ENCODE measurements at places on chromosomes 2 and 18. TPM values are rescaled to one million over a fixed set of nuclear protein-coding genes. Genes with fewer than 3 reads are reported as not detected.
A peak's percentile ranks its signal among the peaks of the same experiment; 100 is the strongest.

DNA sequence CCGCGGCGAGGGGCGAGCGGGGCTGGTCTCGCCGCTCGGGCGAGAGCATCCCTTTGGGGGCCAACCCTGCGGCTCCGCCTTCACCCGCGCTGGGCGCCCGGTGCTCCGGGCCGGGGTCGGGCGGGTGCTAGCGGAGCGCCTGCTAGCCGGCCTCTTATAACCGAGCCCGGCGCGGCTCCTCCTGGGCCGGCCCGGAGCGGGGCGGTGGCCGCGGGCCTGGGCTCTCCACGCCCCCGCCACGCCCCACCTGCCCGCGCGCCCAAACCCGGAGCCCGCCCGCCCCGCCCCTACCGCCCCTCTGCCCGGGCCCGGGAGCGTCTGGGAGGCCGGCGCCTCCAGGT is at the start of gene FOXI3:
TSS of gene FOXI3 (minus strand) at position 129 of the 341 bp plus-strand sequence. CDS start 158 bp downstream, outside the sequence.
- DNase-seq, result no peak

DNA sequence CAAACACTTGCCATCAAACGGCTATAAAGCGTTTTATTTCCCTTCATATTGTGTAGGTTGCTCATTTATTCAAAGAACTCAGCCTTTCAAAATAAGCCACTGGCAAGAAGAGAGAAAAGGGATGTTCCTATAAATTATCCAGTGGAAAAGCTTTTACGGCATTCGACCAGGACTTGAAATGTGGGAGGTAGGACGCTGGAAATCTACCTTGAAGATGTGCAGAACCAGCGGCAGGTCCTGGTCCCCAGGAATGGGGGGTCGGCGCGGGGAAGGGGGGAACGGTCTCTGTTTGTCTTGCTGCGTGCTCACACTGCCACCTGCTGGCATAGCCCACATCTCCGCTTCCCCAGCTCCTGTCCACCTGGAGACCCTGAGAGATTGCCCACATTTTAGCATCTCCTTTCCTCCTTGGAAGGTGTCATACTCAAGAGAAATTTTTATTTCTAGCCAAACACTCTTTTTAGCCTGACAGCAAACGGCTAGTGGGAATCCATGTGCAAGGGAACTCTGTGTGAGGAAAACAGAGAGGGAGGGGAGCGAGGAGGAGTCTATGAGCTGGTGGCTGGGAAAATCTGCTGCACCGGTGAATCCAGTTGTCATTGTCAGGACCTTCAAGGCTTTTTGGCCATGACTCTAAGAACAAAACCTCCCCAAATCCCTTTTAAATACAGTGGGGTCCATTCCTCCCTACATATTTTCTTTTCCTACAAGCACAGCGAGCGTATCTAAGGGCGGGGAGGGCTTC is 349.0 kb upstream of the PKDCC start:
- no peak for DNase-seq

- no peak for DNase-seq
Measured at GRCh38 chr2:80166483-80167171, 137.9 kb downstream of the LRRTM1 start.

The SERPINB13 gene
- total RNA-seq, result not detected

- DNase-seq, result no peak
Measured at GRCh38 chr2:178579006-178579405, 98.7 kb downstream of the PLEKHA3 start.

- DNase-seq, result no peak
Measured at GRCh38 chr2:23096906-23097602, 287.9 kb upstream of the KLHL29 start.

DNA sequence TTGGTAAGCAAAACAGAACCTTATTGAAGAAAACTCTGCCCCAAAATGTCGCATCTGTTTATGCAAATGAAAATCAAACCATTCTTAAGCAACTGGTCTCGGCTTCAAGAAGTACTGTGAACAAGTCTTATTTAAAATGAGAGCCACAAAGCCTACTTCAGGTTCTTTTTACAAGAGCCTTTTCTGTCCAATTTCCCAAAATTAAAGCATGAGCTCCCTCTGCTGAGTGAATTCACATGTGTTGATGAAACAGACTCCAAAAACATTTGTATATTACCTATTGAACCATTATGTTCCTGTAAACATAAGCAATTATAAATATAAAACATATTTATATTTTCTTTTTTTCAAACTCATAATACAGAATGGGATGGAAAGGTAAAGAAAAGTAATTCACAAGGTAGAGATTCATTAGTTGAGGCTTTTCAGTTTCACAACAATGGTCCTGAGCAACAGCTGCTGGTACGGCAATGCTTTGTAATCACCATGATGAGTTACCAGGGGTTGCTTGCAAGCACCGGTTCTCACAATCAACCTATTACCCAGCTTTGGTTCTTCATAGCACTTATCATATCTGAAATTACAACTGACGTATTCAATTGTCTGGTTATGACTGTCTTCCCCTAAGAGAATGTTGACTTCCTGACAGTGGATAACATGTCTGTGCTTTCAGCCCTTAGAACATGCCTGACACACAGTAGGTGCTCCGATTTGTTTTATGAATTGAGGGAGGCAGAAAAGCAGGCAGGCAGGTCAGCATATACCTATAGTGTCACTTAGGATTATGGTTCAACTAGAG is 108.4 kb upstream of the BZW1 start:
- peak; percentile 4 for DNase-seq

DNA sequence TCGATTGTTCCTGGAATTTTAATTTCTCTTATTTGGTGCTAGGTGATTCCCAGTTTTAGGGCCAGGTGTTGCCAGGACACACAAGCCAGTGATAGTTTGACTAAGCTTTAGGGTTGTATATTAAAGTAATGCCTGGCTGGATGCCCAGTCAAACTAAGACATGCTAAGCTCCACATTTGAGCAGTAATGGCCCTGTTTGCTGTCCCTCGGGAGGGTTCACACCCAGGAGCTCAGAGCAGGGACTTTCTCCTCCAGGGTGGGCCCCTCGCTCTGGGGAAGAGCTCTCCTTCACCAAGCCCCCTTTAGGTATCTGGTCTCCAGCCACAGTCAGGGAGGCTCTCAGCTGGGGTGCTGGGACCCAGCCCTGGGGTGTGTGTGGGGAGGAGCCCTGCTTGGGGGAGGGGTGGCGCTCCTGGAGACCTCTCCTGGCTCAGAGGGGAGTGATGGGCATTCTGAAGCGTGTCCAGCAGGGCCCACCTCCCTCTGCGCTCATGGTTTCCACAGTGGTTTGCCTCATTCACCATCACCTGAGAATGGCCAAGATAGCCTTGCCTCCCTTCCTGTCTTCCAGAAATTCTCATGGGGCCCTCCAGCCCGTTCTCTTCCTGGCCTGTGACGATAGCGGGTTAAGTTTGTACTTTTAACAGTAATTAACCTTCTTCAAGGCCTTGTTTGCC is 31.7 kb downstream of the INPP4A start:
- DNase-seq, result no peak

The STRN gene
- 19.2 TPM for total RNA-seq

The POMC gene
- 6.2 TPM for total RNA-seq

The SATB2 gene
- 0.10 TPM for total RNA-seq

DNA sequence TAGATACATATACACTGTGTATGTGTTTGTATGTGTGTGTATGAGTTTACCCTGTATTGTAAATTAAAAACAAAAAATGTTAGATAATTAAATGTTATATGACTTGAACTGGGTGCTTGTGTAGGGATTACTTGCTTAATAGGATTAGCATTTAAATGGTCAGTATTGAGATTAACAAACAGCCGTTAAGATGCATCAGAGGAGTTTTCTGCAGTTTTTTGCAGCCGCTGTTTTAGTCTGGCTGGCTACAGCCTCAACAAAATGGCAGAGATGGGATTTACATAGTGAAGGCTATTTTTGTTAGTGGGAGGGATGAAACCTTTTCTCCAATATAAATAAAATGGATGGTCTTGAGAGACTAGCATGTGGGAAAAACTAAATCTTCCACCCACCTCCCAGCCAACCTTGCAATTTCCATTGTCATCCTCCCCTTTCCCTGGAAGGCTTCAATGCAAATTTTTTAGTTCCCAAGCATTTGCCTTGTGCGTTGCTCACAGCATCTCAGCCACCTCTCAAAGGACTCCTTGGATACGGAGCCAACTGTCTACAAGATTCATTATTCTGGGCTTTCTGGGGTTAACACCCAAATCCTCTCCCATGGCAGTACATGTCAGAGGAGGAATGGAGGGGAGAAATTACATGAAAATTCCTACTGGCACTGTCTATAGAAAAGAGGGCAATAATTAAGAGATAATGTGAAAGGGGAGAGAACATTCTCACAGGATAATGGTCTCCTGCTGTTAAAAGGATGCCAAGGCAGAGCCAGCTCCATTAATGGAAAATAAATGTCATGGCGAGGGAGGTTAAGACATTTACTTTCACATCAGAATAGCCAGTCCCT is 351.9 kb downstream of the CDH2 start:
- no peak for DNase-seq

- DNase-seq, result no peak
Measured at GRCh38 chr2:101368376-101368775, 18.9 kb downstream of the CREG2 start.

GRCh38 chr2:112629823-112630222 is 15.9 kb upstream of the SLC20A1 start:
- no peak for DNase-seq

DNA sequence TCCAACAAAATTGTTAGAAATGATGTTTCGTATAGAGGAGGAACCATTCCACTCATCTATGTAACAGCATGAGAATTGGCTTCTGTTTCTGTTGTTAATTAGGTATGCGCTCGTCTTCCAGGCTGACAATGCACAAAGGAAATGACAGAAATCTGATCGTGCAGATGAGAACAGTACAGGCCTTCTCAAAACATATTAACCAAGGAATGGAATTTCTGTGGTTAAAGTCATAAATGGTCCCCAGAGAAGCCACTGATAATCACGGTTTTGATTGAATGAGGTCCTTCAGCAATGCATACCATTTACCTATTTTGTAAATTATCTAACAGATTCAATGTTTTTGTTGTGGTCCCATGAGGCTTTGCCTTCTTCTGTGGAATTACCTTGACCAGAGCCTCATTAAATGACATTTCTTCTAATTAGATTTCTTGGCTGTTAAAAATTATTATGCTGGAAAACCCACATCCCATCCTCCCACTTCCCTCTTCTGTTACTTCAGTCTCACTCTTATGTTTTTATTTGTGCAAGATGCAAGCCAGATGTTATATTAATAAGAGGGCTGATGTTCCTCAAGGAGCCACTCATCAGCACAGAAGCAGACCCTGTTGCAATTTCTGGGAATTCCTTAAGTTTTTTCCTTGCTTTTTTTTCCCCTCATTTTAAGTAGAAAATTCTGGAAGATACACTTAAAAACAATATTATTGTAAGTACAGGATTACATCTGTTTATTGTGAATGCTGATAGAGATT is 395.8 kb downstream of the PID1 start:
- no peak for DNase-seq

- no peak for DNase-seq
Measured at GRCh38 chr2:211941216-211941747, 597.3 kb downstream of the ERBB4 start.

DNA sequence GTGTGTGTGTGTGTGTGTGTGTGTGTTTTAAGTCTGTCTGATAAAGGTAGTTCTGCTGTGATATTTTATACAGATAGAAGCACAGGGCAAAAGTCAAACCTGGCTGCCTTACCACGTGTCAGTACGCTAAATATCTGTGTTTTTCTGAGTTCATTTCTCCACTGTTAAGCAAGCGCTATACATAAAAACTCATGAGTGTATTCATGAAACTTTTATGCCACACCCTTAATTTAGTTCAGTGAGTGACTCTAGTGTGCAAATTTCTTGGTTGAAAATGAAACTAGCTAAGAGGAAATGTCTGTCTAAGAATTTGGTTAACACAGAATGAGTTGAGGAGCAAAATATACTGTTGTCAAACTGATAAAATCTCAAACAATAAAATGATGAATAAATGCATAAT is 11.2 kb downstream of the CASP10 start:
- DNase-seq, result peak; percentile 55

GRCh38 chr2:211251016-211251415 is 694.6 kb downstream of the CPS1 start:
- DNase-seq, result no peak

DNA sequence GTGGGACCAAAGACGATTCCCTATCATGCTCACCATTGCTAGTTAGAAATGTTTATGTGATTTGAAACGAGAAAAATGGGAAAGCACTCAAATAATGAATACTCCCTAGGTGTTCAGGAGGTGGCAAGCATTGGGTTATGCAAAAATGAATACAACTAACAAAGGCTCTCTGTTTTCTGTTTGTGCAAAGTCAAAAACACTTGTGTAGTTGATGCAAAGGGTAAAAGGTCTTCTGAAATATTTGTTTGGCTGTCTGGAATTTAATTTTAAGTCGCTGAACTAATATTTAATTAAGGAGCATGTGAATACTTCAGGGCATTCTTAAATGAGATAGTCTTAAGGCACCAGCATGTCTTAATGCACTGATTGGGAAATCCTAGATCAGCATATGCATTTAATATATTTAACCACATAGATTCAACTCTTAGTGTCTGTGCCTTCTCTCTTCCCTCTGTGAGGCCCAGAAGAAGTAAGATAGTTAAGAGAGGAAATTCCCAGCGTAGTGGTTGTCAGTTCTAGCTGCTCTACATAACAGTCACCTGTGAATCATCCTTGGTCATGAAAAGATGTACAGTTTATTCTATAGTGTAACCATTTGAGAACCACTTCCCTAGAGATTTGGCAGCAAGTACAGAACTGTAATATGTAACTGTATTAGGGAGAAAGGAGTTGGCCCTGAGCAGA is 111.9 kb downstream of the EPC2 start:
- no peak for DNase-seq

DNA sequence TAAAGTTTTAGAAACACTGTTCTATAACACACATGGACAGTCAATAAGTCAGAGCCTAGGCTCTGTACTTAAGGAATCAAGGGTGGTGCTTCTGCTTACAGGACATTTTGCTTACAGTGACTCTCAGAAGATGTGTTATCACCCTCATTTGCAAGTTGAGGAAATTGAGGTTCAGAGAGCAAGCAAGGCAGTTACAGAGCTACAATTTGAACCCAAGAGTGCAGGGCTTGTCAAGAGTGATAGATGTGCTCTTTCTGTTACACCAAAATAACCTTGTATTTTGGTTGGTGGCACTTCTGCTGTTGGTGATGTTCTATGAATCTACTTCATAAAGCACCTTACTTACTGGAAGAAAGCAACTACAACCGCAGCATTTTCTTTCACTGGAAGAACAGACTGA is 170.2 kb downstream of the THADA start:
- DNase-seq, result peak; percentile 87

The PLCD4 gene
- not detected for total RNA-seq

DNA sequence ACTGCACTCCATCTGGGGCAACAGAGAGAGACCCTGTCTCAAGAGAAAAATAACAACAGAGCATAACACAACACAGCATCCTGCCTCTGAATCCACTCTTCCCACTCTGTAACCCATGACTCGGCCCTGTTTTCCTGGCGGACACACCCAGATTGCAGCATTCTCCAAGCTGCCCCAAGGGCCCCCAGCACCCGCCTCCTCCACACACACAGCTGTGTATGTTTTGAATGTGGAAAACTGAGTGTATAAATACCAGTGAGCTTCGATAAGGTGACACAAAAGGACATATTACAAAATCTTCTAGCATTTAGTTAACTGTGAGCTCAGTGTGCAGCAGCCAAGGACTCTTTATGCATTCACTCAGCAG is 13.0 kb downstream of the IMPA2 start:
- DNase-seq, result no peak
